Nephron progenitor cell (in vitro differentiated cells): ENCODE measurements at places on chromosomes 4 and X.
A peak's percentile ranks its signal among the peaks of the same experiment; 100 is the strongest.

- no peaks in the 10 kb centered on the region for H3K27me3 ChIP-seq
- H3K36me3 ChIP-seq, result no peaks in the 10 kb centered on the region
- no peak overlapping the region for H3K4me3 ChIP-seq
- no peak for DNase-seq
These were observed 1472.2 kb downstream of the PCDH7 start for GRCh38 chr4:32192363-32192762.

- peaks cover 33% of the 10 kb centered on the region for H3K36me3 ChIP-seq
- DNase-seq, result no peak
- peak overlapping the region; percentile 91 for H3K4me3 ChIP-seq
- H3K4me1 ChIP-seq, result peaks cover 46% of the 10 kb centered on the region
- H3K27me3 ChIP-seq, result peaks cover 3% of the 10 kb centered on the region
These were observed 2.9 kb downstream of the KLHL15 start for GRCh38 chrX:24023972-24024669.

GRCh38 chr4:107858158-107858742 is 33.5 kb downstream of the SGMS2 start:
- no peak overlapping the region for H3K27ac ChIP-seq
- H3K4me1 ChIP-seq, result peaks cover 7% of the 10 kb centered on the region
- no peak overlapping the region for H3K4me3 ChIP-seq
- peaks cover 2% of the 10 kb centered on the region for H3K27me3 ChIP-seq
- H3K36me3 ChIP-seq, result no peaks in the 10 kb centered on the region

GRCh38 chrX:154020536-154021115 is 924 bp upstream of the IRAK1 start:
- peaks cover 5% of the 10 kb centered on the region for H3K36me3 ChIP-seq
- no peaks in the 10 kb centered on the region for H3K27me3 ChIP-seq
- peak overlapping the region; percentile 95 for H3K27ac ChIP-seq
- H3K4me1 ChIP-seq, result peaks cover 56% of the 10 kb centered on the region
- no peak for DNase-seq

DNA sequence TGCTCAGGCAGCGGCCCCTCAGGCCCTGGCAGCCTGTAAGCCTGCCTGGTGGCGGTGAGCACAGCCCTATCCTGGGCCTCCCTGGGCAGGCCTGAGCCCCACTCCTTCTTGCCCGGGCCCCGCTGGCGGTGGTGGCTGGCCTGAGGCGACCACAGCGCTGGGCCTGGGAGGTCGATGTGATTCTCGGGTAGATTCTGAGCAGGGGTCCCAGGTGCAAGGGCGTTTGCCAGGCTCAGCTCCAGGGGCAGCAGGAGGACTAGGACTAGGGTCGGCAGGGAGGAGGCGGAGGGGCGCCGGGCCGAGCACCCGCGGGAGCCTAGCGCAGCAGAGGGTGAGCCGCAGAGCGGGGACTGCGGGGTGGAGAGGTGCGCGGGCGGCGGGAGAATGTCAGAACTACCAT is 17.0 kb downstream of the FAM9A start:
- no peak overlapping the region for H3K4me3 ChIP-seq
- no peak for DNase-seq
- no peaks in the 10 kb centered on the region for H3K4me1 ChIP-seq
- no peaks in the 10 kb centered on the region for H3K27me3 ChIP-seq
- no peak overlapping the region for H3K27ac ChIP-seq
- no peaks in the 10 kb centered on the region for H3K36me3 ChIP-seq

- DNase-seq, result no peak
- no peak overlapping the region for H3K4me3 ChIP-seq
- no peak overlapping the region for H3K27ac ChIP-seq
- H3K27me3 ChIP-seq, result no peaks in the 10 kb centered on the region
- H3K4me1 ChIP-seq, result no peaks in the 10 kb centered on the region
- H3K36me3 ChIP-seq, result peaks cover 71% of the 10 kb centered on the region
These were observed 12.4 kb downstream of the LAP3 start for GRCh38 chr4:17589355-17589754.

DNA sequence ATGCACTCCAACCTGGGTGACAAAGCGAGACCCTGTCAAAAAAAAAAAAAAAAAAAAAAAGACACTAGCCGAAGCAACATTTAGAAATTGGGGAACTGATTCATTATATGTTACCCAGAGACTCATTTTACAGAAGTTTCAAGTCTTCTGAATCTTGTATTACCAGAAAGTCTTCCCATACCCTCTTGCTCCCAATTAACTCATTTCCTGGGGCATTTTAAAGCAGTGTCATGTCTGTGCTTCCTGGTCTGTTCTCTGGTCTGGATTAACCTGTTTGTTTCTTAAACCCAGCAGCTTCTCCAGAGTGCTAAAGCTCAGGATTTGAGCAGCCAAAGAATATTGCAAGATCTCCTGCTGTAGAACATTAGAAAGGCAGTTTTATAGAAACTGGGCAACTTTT is 43.7 kb downstream of the FRMPD3 start:
- peaks cover 7% of the 10 kb centered on the region for H3K27me3 ChIP-seq
- H3K36me3 ChIP-seq, result no peaks in the 10 kb centered on the region
- no peak for DNase-seq
- no peak overlapping the region for H3K4me3 ChIP-seq
- H3K27ac ChIP-seq, result no peak overlapping the region
- peaks cover 7% of the 10 kb centered on the region for H3K4me1 ChIP-seq

GRCh38 chr4:52861171-52861823 is 820 bp upstream of the RASL11B start:
- peaks cover 54% of the 10 kb centered on the region for H3K4me1 ChIP-seq
- H3K36me3 ChIP-seq, result peaks cover 52% of the 10 kb centered on the region
- H3K27ac ChIP-seq, result no peak overlapping the region
- H3K27me3 ChIP-seq, result peaks cover 4% of the 10 kb centered on the region
- no peak for DNase-seq

- peaks cover 7% of the 10 kb centered on the region for H3K36me3 ChIP-seq
- H3K27ac ChIP-seq, result no peak overlapping the region
- no peak overlapping the region for H3K4me3 ChIP-seq
These were observed 53.2 kb downstream of the MXRA5 start for GRCh38 chrX:3293251-3293650.

DNA sequence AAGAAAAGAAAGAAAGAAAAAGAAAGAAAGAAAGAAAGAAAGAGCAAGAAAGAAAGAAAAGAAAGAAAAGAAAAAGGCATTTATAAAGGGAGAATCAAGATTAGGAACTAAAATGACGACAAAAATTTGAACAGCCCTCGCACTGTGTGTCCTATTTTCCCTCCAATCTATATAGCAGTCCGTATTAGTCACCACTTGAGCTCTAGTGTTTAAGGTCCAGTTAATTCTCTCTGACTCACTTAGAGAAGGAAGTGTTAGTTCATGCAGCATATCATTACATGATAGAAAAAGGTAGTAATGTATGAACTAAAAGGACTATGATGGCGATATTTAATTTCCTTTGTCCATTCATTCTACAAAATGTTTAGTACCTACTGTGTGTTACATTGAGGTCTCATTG is 122.7 kb downstream of the CBLL2 start:
- peaks cover 44% of the 10 kb centered on the region for H3K4me1 ChIP-seq
- no peak overlapping the region for H3K4me3 ChIP-seq
- no peaks in the 10 kb centered on the region for H3K27me3 ChIP-seq

- H3K4me1 ChIP-seq, result peaks cover 6% of the 10 kb centered on the region
- no peak overlapping the region for H3K27ac ChIP-seq
- peaks cover 13% of the 10 kb centered on the region for H3K27me3 ChIP-seq
- DNase-seq, result peak; percentile 86
These were observed 48.9 kb upstream of the AADAT start for GRCh38 chr4:170138580-170139194.

DNA sequence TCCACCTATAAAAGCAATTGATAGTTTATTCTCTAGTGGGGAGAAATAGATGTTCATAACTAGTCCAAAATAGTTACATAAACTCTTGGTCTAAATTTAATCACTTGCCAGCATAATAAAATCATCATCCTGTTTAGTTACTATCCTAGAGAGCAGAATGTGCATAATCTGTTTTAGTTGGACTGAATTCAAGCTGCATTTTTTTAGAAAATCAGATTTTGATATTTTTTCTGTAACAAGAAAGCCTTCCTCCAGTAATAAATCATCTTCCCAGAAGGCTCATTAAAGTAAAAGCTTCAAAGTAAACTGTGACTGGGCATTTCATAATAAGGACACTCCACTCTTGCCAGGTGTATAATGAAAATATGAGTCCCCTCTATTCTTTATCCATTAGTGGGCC is 453.1 kb downstream of the TRAM1L1 start:
- no peak overlapping the region for H3K27ac ChIP-seq
- no peaks in the 10 kb centered on the region for H3K36me3 ChIP-seq
- H3K4me3 ChIP-seq, result no peak overlapping the region
- H3K4me1 ChIP-seq, result no peaks in the 10 kb centered on the region

GRCh38 chr4:7862561-7863192 is 77.0 kb downstream of the AFAP1 start:
- H3K4me3 ChIP-seq, result no peak overlapping the region
- H3K36me3 ChIP-seq, result peaks cover 66% of the 10 kb centered on the region
- no peak for DNase-seq
- H3K4me1 ChIP-seq, result peaks cover 22% of the 10 kb centered on the region
- H3K27me3 ChIP-seq, result no peaks in the 10 kb centered on the region

DNA sequence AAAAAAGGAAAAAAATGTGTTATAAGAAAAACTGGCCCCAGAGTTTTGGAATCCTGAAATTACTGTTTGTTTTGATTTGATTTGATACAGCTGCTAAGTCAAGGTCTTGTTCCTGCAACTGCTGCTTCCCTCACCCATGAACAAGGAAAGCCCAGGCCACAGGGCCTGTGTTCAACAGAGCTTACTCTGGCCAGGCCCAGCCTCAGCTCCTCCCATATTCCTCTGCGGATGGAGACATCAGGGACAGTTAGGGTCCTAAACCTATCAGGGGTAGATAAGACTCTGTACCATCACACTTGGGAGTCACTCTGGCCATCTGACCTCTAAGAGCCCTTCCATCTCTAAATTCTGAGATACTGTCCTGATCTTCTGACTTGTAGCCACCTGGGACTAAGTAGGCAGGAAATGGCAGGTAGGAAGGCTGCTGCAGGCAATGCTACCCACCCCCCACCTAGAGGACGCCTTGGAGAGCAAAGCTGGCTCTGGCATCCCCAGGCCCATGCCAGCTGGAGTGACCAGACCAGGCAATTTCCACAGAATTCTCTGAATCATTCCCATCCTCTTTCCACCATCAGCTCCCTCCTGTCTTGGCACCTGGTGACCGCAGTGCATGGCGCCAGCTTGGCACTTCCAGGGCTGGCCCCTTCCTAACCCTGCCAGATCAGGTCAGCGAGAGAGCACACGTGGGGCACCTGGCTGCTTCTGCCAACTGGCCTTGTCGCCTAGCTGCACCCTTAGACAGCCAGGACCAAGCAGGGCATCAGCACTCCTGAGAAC is 58.0 kb upstream of the TMEM33 start:
- H3K27me3 ChIP-seq, result peaks cover 100% of the 10 kb centered on the region
- no peak overlapping the region for H3K27ac ChIP-seq
- H3K36me3 ChIP-seq, result no peaks in the 10 kb centered on the region
- H3K4me1 ChIP-seq, result peaks cover 48% of the 10 kb centered on the region
- peak overlapping the region; percentile 12 for H3K4me3 ChIP-seq

GRCh38 chr4:15714141-15714540 is 11.3 kb downstream of the BST1 start:
- H3K27me3 ChIP-seq, result peaks cover 3% of the 10 kb centered on the region
- no peak overlapping the region for H3K4me3 ChIP-seq
- H3K36me3 ChIP-seq, result no peaks in the 10 kb centered on the region
- H3K27ac ChIP-seq, result no peak overlapping the region
- H3K4me1 ChIP-seq, result peaks cover 17% of the 10 kb centered on the region

- no peak overlapping the region for H3K27ac ChIP-seq
- H3K27me3 ChIP-seq, result peaks cover 2% of the 10 kb centered on the region
- H3K36me3 ChIP-seq, result peaks cover 3% of the 10 kb centered on the region
- peaks cover 11% of the 10 kb centered on the region for H3K4me1 ChIP-seq
- no peak overlapping the region for H3K4me3 ChIP-seq
These were observed 44.5 kb upstream of the PGRMC2 start for GRCh38 chr4:128332081-128332480.

DNA sequence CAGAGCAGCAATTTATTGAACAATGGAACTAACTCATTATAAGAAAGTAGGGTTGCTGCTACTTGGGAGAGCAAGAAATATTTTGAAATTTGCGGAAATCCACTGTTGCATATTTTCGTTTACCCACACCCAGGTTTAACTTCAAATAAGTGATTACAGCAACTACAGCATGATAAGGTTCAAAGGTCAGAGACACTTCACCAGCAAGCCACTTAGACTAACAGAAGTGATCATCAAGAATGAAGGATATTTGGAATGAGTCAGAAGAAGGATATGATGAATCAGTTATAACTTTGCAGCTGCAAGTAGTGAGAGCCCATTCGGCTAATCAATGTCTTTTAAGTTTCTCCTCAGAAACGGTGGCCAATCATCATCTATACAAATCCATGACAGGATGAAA is 199.3 kb downstream of the TMA16 start:
- no peak for DNase-seq
- no peaks in the 10 kb centered on the region for H3K4me1 ChIP-seq
- H3K27ac ChIP-seq, result no peak overlapping the region
- H3K4me3 ChIP-seq, result no peak overlapping the region

- no peak overlapping the region for H3K4me3 ChIP-seq
- peak overlapping the region; percentile 77 for H3K27ac ChIP-seq
- H3K36me3 ChIP-seq, result peaks cover 74% of the 10 kb centered on the region
- peak; percentile 90 for DNase-seq
These were observed 54.0 kb downstream of the JADE1 start for GRCh38 chr4:128863312-128864075.

DNA sequence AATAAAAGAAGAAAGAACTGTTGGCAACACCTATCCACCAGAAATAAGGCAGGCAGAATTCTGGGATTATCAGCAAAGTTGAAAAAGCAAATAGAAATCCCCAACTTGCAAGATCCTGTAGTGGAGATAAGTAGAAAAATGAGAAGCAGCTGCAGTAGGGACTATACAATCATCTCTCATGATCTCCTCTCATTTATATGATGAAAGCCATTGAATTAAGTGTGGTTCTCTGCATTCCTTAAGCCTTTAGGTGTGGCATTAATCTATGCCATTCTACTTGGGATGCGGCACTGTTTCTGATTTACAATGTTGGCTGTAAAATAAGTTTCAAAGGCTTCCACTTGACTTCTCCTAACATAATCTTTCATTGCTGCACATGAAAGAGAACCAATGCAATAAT is 869.8 kb downstream of the TRAM1L1 start:
- H3K27me3 ChIP-seq, result no peaks in the 10 kb centered on the region
- H3K36me3 ChIP-seq, result no peaks in the 10 kb centered on the region
- no peak overlapping the region for H3K4me3 ChIP-seq
- H3K4me1 ChIP-seq, result no peaks in the 10 kb centered on the region

DNA sequence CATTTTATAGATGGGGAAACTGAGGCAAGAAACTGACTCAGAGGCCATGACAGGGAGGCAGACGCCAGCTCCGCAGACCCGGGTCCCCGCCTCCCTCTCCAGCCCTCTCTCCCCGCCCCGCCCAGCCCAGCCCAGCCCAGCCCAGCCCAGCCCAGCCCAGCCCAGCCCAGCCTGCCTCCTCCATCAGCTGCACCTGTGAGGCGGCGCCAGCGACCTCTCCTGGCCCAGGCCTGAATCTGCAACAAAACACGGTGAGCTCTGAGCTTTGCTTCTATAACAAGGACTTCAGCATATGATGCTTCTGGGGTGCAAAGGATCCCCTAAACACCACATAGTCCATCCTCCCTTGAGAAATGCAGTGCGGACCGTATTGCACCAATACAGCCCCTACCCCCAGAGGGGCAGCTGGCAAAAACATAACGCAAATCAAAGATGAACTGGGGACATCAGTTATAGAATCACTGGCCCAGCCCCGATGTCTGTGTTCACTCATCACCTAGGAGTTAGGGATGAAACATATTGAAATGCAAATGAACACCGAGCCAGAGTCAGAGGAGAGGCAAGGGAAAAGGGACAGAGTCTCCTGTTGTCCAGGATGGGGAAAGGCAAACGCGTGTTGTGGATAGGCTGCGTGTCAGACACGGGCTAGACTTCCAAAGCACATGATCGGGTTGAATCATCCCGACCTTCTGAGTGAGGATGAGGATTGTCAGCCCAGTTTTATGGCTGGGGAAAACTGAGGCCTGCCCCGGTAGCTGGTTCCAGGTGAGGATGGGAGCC is 216.1 kb upstream of the PSAPL1 start:
- no peak overlapping the region for H3K4me3 ChIP-seq
- no peak overlapping the region for H3K27ac ChIP-seq
- H3K27me3 ChIP-seq, result peaks cover 6% of the 10 kb centered on the region
- DNase-seq, result peak; percentile 49
